ENCODE measurements at places on chromosomes 1 and 21.

- no peak for DNase-seq
Measured at GRCh38 chr1:116314305-116314919, 58.6 kb upstream of the ATP1A1 start.

DNA sequence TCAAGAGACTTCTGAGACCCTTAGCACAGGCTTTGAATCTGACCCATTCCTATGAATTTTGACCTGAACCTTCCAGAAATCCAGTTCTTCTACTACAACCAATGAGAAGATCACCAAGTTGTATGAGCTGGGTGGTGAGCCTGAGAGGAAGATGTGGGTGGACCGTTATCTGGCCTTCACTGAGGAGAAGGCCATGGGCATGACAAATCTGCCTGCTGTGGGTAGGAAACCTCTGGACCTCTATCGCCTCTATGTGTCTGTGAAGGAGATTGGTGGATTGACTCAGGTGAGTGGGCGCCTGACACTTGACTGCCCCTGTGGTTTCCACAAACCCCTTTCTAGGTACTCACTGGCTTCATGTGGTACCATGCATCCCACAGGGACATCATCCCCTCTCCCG is 20.0 kb upstream of the PIGV start:
- DNase-seq: no peak

- no peak for DNase-seq
Measured at GRCh38 chr1:67953301-67953700, 97.1 kb downstream of the DIRAS3 start.

- DNase-seq: no peak
Measured at GRCh38 chr1:203196371-203196770, 9.9 kb upstream of the CHI3L1 start.

- no peak for DNase-seq
Measured at GRCh38 chr1:87603626-87604025, 274.9 kb downstream of the LMO4 start.

- no peak for DNase-seq
Measured at GRCh38 chr1:89670163-89670562, 37.2 kb downstream of the LRRC8C start.

DNA sequence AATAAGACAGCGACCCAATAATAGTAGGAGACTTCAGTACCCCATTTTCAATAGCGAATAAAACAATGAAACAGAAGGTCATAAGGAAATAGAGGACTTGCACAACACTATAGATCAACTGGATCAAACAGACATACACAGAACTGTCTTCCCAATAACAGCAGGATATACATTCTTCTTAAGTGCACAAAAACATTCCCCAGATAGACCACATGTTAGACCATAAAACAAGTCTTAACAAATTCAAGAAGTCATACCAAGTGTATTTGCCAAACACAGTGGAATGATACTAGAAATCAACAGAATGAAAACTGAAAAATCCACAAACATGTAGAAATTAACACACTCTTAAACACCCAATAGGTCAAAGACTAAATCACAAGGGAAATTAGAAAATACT is 78.0 kb downstream of the LBR start:
- DNase-seq: no peak

Measured in stimulated activated naive CD8-positive, alpha-beta T cell treated with anti-CD3 and anti-CD28 coated beads, Interleukin-15, amount 100 ng/mL, for 72 hours (primary cell).